ENCODE measurements at places on chromosomes 6 and 20. TPM values are rescaled to one million over a fixed set of nuclear protein-coding genes. Genes with fewer than 3 reads are reported as not detected.

GRCh38 chr6:7139835-7140470 is 32.2 kb downstream of the RREB1 start:
- peaks cover 48% of the 10 kb centered on the region for H3K4me1 ChIP-seq
- no peak overlapping the region for H3K27ac ChIP-seq
- no peaks in the 10 kb centered on the region for H3K36me3 ChIP-seq
- DNase-seq: no peak
- H3K4me3 ChIP-seq: peak overlapping the region; percentile 64

DNA sequence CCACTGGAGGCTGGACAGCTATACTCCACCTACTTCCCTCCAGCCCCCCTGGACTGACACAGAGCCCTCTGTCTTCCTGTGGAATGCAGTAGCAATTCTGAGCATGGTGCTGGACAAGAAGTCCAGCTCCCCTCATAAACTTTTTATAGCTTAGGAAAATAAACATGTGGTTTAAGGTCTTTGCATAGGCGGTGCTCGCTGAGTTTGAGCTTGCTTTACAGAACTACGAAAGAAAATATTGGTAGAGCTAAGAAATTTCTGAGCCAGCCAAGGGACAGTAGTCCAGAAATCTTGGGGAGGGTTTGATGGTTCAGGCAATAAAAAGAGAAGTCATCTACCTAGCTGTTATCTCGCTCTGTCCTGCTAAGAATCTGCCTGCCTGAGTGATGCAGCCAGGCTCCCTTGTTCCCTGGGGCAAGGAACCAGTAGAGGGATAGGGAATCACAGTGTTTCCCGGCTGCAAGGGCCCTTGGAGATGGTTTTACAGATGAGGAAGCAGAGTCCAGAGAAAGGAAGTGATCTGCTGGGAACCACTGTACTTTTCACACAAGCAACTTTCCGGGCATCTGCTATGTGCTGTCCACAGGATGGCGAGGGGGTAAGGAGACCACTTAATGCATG is 343.4 kb downstream of the CDC5L start:
- H3K4me1 ChIP-seq: no peaks in the 10 kb centered on the region
- H3K27ac ChIP-seq: no peak overlapping the region
- H3K4me3 ChIP-seq: no peak overlapping the region
- H3K27me3 ChIP-seq: no peaks in the 10 kb centered on the region

GRCh38 chr20:38165089-38165965 is at the start of gene TGM2:
Gene TGM2, minus strand, starts transcription at chr20:38165270. Its CDS starts 72 bp downstream, at chr20:38165198.
- DNase-seq: peak; percentile 78
- H3K27me3 ChIP-seq: no peaks in the 10 kb centered on the region
- H3K4me3 ChIP-seq: peak within 1 kb of the TSS; percentile 51
- no peak within 1 kb of the TSS for H3K27ac ChIP-seq

The BHLHE23 gene
- 5.0 TPM for total RNA-seq
